HS-27A (cell line): ENCODE measurements at places on chromosomes 11 and 22.

GRCh38 chr11:9462172-9462799 lies 1.5 kb downstream of the ZNF143 start:
- DNase-seq, result no peak

DNA sequence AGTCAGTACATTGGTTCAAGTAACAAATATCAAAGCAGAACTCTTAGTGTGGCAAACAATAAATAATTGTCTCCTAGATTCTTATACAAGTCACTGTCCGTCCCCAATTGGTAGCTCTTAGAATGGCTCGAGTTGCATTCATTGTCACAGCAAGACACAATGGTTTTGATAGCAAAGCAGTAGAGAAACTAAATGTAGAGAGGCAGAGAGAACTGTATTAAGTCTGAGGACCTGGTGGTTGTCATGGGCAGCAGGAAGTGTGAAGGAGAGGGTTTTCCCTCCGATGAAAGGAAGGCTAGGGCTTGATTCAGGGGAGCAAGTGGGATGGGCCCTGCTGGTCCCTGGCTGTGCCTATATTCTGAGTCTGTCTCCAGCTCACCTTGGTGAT lies 36.6 kb downstream of the RCOR2 start:
- DNase-seq, result no peak

DNA sequence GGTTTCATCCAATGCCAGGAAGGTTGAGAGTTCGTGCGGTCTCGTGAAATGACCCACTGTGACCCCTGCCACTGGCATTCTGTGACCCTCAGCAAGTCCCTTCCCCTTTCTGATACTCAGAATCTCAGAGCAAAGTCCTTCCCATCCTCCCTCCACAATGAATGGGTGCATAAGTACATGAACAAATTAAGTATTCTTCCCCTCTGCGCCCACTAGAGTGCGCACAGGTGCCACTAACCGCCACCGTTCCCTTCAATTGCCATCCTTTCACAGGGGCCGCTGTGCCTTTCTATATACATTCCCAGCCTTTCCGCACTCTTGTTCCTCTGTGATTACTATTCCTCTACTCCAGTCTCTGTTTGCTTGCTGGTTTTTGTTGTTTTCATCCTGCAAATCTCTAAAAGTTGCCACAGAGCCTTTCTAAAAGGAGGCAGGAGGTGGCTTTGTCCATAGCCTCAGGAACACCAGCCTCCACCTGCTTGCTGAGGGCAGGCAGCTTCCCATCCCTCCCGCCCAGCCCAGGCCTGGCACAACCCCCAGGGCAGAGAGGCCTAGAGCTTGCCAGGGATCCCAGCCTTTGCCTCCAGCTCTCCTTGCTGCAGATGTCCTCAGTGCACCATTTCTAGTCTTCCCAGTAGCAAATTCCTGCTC lies 6.7 kb upstream of the AP1B1 start:
- DNase-seq, result peak; percentile 38

DNA sequence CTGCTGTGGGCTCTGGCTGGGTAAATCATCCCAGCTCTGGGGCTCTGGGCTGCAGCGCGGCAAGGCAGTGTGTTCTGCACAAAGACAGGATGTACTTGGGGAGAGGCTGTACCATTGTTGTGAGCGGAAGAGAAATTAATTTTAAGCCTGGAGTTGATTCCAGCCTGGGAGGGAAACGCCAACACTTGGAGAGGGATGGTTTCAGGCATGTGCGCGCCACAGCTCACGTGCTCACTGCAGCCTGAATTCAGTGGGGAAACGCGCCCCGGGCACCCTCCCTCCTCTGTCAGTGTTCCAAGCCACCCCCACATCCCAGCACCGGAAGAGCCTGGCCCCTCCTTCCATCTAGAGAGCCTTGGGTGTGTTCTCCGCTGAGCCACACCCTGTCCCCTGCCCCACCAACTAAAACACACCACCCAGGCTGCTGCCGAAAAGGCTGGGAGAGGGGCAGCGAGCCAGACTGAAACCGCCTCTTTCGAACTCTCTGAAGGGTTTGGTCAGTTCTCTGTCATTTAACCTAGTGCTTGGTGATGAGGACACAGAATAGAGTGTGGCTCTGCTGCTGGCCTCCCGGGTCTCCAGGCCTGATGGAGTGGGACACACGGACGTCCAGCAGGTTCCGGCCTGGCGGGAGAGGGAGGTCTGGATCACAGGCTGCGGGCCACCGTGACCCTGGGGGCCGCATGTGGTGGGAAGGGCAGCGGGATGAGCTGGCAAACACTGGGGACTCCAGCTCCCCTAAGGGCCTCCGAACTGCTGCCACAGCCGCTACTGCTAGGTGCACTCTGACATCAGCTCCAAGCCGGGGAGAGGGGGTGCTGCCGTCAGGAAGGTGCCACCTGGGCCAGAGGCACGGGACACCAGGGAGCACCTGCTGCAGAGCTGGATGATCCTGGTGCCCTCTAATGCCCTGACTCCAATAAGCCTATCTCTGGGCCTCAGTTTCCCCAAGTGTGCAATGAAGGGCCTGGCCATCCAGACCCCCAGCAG lies 230.8 kb downstream of the CTTN start:
- DNase-seq, result no peak
